ENCODE measurements at places on chromosomes 12 and 14.

- DNase-seq: no peak
Measured at GRCh38 chr12:128079-128478, 61.5 kb downstream of the IQSEC3 start.

DNA sequence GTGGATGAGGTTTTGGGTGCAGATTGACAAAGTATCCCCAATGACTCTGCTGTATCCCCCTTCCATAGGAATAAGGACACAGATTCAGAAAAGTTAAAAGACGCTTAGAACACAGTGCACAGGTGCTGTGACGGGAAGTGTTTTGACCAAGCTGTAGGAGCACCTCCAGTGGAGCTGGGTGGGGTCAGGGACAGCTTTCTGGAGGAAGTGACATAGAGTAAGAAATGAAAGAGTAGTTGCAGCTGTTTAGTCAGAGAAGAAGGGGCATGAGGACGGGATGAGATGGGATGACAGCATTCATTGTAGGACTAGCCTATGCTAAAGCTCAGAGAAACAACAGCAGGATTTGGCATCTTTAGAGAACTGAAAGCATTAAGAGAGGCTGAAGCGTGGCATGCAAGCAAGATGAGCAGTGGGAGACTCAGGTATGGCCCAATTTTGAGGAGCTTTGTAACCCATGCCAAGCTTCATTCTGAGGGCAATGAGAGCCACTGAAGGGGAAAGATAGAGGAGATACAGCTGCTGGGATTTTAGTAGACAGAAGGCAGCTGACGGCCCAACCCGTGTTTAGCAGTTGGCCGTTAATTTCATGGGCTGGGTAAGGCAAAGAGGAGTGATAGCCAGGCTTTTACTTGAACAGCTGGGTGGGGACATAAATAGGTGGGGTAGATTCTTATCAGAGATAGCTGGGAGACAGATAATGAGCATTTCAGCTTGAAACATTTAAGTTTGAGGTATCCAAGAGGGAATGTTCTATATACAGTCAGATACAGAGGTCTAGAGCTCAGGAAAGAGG, 131.8 kb upstream of the KRAS start:
- no peak for DNase-seq

GRCh38 chr14:93884950-93885349, 42.2 kb upstream of the FAM181A start:
- DNase-seq: no peak

GRCh38 chr14:63933110-63933509, 80.3 kb downstream of the SYNE2 start:
- DNase-seq: no peak

GRCh38 chr14:29316936-29317335, 550.3 kb downstream of the FOXG1 start:
- no peak for DNase-seq

- DNase-seq: no peak
Measured at GRCh38 chr14:90518941-90519256, 122.1 kb downstream of the CALM1 start.

- peak; percentile 70 for DNase-seq
Measured at GRCh38 chr12:122980183-122981035, at the start of gene ARL6IP4. Gene ARL6IP4 (plus strand): TSS chr12:122980681. CDS start chr12:122981140, 459 bp downstream.

GRCh38 chr14:104520620-104521410, 58.7 kb upstream of the C14orf180 start:
- no peak for DNase-seq

DNA sequence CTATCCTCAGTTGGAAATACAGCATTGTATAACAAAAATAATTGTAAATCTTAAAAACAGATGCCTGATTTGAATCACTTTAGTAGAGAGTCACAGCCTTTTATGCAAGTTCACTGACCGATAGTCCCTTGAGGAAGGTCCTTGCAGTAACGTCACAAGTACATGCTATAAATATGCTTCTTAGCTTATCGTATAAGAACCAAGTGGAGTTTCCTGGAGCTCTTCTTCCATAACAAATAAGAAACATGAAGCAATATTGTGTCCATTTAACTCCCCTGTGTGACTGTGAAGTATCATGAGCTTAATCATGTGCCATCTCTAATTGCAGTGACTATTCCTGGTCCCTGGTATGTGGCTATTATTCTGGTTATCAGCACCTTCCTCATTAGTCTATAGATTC, 107.9 kb downstream of the SLC38A4 start:
- DNase-seq: no peak

GRCh38 chr12:92519284-92519683, 183.5 kb upstream of the PLEKHG7 start:
- DNase-seq: no peak

GRCh38 chr14:104724407-104724980, 465 bp downstream of the ADSS1 start:
- no peak for DNase-seq

Measured in stimulated activated CD8-positive, alpha-beta memory T cell treated with anti-CD3 and anti-CD28 coated beads, Interleukin-2, amount 100 ng/mL, for 48 hours (primary cell).